Stimulated activated naive CD8-positive, alpha-beta T cell treated with anti-CD3 and anti-CD28 coated beads, Interleukin-15, amount 100 ng/mL, for 72 hours (primary cell): ENCODE measurements at places on chromosomes 6 and 20.
A peak's percentile ranks its signal among the peaks of the same experiment; 100 is the strongest.

DNA sequence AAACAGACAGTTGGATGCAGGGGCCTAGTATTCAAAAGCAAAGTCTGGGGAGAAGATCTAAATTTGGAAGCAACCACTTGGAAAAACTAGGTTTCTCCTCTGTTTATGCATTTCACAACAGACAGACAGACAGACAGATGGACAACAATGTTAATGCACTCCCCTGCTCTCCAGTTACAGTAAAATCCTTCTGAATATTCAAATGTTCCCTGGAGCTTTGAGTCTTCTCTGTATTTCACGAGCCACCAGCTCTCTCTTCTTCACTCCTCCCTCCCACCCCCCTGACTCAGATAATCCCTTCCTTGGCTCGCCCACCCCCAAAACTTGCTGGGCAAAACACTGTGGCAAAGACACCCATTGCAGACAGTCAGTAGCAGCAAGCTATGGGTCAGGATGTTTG lies 129.3 kb upstream of the TOP1 start:
- no peak for DNase-seq

DNA sequence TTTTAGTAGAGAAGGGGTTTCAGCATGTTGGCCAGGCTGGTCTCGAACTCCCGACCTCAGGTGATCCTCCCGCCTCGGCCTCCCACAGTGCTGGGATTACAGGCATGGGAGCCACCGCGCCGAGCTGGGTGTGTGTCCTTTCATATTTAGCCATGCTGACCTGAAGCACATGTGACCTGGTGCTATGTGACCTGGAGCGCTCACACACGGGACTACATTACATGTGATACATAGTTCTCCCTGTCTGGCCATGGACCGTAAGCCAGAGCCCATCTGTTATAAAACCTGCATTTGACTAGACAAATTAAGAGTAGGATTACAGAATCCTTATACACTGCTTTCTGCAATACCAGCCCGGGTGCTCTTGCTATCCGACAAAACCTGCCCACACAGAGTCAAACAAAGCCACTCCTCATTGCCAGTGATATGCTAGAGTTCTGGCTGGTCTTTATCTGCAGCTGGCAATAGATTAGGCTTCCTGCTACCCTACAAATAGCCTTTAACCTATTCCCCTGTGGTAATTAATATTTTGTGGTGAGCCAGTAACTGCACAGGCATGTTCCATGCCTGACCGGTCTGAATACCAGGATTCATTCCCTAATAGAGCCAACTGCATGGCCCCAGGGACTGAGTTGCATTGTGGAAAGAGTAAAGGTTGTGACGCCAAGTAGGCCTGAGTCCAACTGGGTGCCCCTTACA lies 26.3 kb upstream of the FAM50B start:
- DNase-seq, result no peak

DNA sequence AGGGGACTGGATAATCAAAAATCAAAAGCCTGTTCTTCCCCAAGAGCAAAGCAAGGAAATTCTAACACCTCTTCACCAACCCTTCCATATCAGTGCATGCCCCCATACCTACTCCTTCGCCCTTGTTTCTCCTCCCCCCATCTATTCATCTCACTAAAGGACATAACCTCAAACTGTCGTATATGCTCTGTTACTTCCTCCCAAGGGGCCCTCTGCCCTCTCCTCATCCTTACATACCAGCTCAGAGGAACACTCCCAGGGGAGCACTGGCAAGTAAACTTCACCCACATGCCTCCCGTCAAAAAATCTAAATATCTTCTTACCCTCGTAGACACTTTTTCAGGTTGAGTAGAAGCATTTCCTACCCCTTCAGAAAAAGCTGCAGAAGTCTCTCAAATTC lies 9.4 kb upstream of the ADTRP start:
- DNase-seq, result no peak

DNA sequence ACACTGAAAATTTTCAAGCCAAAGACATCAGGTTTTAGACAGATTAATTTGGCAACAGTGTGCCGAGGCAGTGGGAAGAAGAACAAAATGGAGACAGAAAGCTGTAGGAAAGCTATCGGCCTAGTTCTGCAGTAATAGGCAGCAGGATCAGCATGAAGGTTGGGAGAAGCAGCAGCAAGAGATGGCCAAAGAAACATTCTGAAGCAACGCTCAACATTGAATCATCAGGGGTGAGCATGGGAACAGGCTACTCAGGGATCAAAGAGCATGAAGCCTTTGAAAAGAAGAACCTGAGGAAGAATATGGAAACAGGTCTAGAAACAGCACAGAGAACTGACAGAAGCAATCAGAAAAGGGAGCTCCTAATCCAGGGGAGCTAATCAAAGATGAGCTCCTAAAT lies 7.1 kb upstream of the DST start:
- no peak for DNase-seq

GRCh38 chr6:130593200-130593599 lies 227.4 kb downstream of the TMEM200A start:
- no peak for DNase-seq

- no peak for DNase-seq
Observed at GRCh38 chr6:80550281-80550680, 443.8 kb downstream of the BCKDHB start.

GRCh38 chr20:25316506-25317190 lies 68.8 kb downstream of the PYGB start:
- DNase-seq, result no peak

DNA sequence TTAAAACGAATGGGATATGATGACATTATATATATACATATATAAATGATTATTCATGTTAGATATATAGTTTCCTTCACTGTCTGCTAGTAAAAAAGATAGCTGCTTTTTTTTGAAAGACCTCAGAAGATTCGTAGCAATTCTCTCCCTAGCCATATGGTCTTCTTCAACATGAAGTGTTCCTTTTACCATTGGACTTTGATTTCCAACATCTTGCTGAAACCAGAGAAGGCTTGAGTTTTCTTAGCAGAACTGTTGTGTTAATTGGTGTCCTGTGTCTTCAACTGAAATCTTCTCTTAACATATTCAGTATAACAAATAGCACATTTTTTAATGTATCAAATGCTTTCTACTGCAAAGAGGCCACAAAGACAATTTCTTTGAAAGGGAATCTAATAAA lies 55.3 kb downstream of the FNDC1 start:
- no peak for DNase-seq

DNA sequence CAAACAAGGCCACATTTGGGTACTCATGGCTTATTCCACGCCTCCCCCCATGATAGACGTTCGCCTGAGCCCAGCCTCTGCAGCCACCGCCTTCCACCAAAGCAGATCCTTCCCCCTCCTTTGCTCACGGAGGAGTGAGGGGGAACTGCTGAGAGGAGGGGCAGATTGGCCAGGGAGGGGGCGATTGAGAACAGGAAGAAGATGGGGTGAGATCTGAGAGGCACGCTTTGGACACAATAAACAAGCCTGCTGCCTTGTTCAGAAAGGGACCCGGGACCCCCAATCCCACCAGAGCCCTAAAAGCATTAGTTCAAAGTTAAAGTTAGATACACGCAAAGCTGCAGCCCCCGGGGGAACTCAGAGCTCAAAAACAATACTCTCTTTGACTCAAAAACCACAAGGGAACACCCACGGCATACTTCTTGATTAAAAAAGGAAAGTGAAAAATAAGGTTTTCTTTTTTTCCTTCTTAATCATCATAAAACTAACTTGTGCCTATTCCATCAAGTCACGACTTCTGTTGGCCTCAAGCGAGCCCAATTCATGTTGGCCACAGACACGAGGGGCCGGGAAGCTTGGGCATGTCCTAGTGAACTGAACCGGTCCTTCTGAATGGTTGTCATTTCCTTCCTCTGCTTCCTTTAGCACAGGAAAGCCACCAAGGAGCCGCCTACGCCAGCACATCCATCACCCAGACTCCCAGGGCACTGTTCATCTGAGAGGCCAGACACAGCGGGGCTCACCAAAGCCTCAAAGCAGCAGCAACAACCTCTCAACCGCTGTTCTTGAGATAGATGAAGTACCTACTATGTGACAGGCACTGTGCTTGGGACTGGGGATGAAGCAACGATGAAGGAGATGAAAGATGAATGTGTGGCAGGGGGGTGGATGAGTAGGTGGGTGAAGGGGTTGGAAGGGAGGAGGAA lies 44.7 kb downstream of the NFATC2 start:
- peak; percentile 52 for DNase-seq

- peak; percentile 14 for DNase-seq
Observed at GRCh38 chr20:39885975-39886649, 802.9 kb downstream of the MAFB start.

GRCh38 chr20:7728338-7728737 lies 211.9 kb downstream of the HAO1 start:
- no peak for DNase-seq

DNA sequence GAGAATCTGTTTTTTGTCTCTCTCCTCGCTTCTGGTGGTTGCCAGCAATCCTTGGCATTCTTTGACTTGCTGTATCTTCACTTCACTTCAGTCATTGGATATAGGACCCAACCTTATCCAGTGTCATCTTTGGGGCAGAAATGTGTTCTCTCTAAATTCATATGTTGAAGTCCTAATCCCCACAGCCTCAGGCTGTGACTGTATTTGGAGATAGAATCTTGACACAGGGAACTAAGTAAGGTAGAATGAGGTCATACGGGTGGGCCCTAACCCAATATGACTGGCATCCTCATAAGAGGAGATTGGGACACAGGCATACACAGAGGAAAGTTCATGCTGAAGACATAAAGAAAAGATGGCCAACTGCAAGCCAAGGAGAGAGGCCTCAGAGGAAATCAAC lies 51.9 kb upstream of the TPD52L1 start:
- no peak for DNase-seq

GRCh38 chr20:3172933-3173609 lies at the start of gene LZTS3:
LZTS3 (minus strand) TSS chr20:3173549; CDS start chr20:3167163, 6,386 bp downstream.
- DNase-seq, result peak; percentile 83

DNA sequence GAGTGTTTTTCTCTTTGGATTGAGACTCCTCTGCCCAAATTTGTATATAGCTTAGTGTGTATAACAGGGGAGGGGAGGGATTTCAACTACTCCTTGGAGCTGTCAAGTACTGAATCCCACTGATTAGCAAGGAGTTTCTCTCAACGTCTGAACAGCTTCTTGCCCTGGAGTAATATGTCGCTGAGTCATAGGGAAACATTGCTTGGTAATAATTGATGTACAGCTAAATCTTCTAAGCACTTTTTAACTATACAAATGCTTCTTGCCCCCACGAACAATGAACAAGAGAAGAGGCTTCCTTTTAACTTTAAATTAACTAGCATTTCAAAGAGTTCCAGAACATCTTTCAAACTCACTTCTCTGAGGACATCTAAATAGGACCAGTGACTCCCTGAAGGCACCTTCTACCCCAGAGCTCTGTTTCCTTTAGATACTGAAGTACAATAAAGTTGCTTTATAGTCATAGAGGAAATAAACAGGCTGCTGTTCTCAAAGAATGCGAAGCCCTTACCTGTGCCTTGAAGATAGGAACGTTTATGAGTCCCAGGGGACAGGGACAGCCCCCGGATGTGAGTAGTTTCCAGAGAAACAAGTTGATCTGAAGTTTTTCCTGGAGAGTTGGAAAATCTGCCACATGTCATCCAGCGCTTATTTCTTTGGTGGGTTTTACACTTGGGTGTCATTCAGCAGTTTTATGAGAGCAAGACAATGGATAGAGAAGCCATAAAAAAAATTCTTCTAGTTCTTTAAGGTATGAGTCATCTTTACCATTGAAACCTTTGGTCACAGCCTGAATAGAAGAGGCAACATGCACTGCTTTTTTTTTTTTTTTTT lies 462.5 kb upstream of the BTBD3 start:
- DNase-seq, result no peak

- DNase-seq, result no peak
Observed at GRCh38 chr20:4087923-4088322, 72.6 kb upstream of the RNF24 start.

DNA sequence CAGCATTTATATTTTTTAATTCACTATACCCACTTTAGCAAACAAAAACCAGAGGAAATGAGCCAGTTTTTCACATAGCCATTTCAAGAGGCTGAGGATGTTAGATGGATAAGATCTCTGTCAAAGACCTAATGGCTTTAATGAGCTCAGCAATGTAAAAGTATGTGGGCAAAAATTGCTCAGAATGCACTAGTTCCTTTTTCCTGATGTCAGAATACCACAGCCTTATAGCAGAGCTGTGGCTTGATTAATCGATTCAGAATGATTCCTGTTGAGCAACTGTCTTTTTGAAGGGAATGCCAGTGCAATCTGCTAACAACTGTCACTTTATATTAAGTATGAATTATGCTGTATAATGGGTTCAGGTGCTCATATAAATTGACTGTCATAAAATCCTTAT lies 100.6 kb upstream of the HIVEP1 start:
- no peak for DNase-seq

GRCh38 chr20:8447262-8448120 lies 315.4 kb downstream of the PLCB1 start:
- DNase-seq, result no peak

- no peak for DNase-seq
Observed at GRCh38 chr6:164133095-164133494, 718.6 kb downstream of the QKI start.

DNA sequence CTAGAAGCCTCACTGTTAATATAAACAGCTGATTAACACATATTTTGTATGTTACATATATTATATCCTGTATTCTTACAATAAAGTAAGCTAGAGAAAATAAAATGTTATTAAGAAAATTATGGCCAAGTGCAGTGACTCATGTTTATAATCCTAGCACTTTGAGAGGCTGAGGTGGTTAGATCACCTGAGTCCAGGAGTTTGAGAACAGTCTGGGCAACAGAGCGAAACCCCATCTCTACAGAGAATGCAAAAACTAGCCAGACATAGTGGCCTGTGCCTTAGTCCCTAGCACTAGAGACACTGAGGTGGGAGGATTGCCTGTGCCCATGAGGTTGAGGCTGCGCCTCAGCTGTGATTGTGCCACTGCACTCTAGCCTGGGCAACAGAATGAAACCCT lies 81.9 kb downstream of the NCOA3 start:
- no peak for DNase-seq

- no peak for DNase-seq
Observed at GRCh38 chr6:127402890-127403617, 56.1 kb downstream of the KIAA0408 start.

GRCh38 chr6:20875369-20875963 lies 341.2 kb downstream of the CDKAL1 start:
- DNase-seq, result no peak

- DNase-seq, result no peak
Observed at GRCh38 chr6:115514656-115515055, 546.0 kb downstream of the FRK start.

DNA sequence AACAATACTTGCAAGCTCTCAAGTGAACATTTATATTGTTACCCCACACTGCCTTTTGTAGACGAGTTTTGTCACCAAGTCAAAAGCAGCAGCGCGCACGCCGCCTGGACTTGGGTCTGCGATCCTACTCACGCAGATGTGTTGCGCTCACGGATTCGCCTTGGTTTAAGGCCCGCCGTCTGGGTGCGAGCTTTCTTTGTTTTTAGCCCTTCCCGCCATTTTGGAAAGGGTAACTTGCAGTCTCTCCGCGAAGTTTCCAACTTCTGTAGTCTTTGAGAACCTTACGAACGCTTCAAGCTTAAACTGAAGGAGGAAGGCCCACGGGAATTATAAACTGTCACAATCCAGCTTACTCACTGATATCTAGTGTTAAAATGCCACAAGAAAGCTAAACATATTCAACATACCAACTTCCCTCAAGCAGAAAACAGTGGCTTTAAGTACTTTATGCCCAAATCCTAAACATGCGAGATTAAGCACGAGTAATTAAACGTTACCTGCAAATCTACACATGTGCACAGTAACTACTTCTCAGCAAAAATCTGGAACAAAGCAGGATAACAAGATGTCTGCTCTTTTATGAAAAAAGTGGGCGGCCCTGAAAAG lies 80.4 kb upstream of the BTN3A2 start:
- DNase-seq, result peak; percentile 73
